ENCODE measurements at places on chromosomes 1 and 21. TPM values are rescaled to one million over a fixed set of nuclear protein-coding genes. Genes with fewer than 3 reads are reported as not detected.
A peak's percentile ranks its signal among the peaks of the same experiment; 100 is the strongest.

- DNase-seq = no peak
- H3K36me3 ChIP-seq = no peaks in the 10 kb centered on the region
- peaks cover 27% of the 10 kb centered on the region for H3K4me1 ChIP-seq
- no peaks in the 10 kb centered on the region for H3K27me3 ChIP-seq
Measured at GRCh38 chr1:31926252-31926651, 11.9 kb downstream of the PTP4A2 start.

DNA sequence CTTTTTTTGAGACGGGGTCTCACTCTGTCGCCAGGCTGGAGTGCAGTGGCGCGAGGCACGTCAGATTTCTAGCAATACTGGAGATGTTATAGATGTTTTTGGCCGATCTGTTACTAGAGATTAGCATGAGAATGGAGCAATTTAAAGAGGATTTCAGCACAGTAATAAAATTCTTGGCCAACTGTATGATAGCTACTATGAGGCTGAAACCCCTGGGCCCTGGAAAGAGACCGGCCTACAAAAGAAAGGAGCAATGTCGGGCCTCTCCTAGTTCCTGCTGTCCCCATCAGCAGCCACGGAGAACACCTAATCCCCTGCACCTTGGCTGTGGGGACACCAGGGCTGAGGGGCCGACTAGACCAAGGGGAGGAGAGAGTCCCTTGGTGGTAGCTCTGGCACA, 9.5 kb upstream of the GNPAT start:
- no peak overlapping the region for H3K4me3 ChIP-seq
- H3K36me3 ChIP-seq = no peaks in the 10 kb centered on the region
- no peak for DNase-seq
- no peaks in the 10 kb centered on the region for H3K27me3 ChIP-seq
- H3K27ac ChIP-seq = no peak overlapping the region
- H3K4me1 ChIP-seq = no peaks in the 10 kb centered on the region

DNA sequence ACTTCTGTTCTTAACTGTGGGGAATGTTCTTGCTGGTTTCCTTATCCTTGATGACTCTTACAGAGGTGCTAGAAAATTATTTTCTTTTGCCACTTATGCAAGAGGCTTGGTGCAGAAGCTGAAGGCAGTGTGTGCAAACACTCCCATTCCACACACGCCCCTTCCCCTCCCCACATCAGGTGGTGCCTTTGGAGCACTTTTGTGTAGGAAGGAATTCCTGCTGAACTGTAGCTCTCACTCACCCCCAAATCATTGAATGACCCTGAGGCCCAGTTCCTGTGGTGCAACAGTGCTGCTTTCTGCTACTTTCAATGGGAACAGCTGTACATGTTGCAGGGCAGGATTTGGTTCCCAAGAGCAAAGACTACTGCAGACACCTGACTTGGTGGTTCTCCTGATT, 101.8 kb downstream of the CD247 start:
- DNase-seq = no peak
- H3K4me1 ChIP-seq = peaks cover 4% of the 10 kb centered on the region
- H3K36me3 ChIP-seq = peaks cover 22% of the 10 kb centered on the region
- H3K27ac ChIP-seq = peak overlapping the region; percentile 23
- no peaks in the 10 kb centered on the region for H3K27me3 ChIP-seq
- no peak overlapping the region for H3K4me3 ChIP-seq

- H3K27ac ChIP-seq = no peak overlapping the region
- H3K36me3 ChIP-seq = peaks cover 6% of the 10 kb centered on the region
- no peak overlapping the region for H3K4me3 ChIP-seq
Measured at GRCh38 chr21:46543306-46543705, 61.6 kb downstream of the S100B start.

- H3K4me1 ChIP-seq = no peaks in the 10 kb centered on the region
- H3K27me3 ChIP-seq = no peaks in the 10 kb centered on the region
- no peak overlapping the region for H3K4me3 ChIP-seq
- no peak for DNase-seq
- no peaks in the 10 kb centered on the region for H3K36me3 ChIP-seq
- no peak overlapping the region for H3K27ac ChIP-seq
Measured at GRCh38 chr21:36184545-36184944, 27.9 kb downstream of the DOP1B start.

DNA sequence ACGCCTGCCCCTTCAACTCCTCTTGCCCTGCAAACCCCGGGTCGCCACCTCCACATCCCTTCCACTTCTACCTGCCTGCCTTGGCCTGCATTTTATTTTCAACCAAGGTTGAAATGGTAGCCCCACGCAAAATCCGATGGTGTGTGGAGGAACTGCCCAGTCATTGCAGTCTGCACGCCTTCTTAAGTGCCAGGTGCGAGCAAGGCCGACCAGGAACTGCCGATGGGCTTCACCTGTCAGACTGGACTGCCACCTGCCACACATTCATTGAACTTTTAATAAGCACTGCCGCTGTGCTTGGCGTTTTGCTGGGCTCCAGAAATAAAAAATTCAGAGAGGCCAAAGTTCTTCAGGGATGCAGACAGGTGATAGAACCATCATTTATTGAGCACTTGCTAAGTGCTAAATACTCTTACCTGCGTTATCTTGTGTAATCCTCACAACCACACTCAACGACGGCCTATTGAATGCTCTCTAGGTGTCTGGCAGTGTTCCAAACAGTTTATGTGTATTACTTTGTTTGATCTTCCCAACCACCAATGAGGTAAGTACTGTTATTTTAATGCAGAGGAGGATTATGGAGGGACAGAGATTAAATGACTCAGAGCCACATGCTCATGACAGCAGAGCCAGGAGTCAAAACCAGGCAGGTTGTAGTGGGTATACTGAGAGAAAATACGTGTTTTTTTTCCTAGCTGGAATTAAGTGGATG, 36.2 kb downstream of the CACHD1 start:
- H3K36me3 ChIP-seq = no peaks in the 10 kb centered on the region
- H3K4me3 ChIP-seq = peak overlapping the region; percentile 56
- DNase-seq = no peak
- peaks cover 41% of the 10 kb centered on the region for H3K27me3 ChIP-seq

GRCh38 chr1:112061901-112062320, 72.4 kb upstream of the KCND3 start:
- no peak overlapping the region for H3K27ac ChIP-seq
- H3K4me3 ChIP-seq = no peak overlapping the region
- no peaks in the 10 kb centered on the region for H3K36me3 ChIP-seq
- H3K4me1 ChIP-seq = no peaks in the 10 kb centered on the region

GRCh38 chr1:55839221-55839620, 624.1 kb upstream of the USP24 start:
- H3K4me3 ChIP-seq = no peak overlapping the region
- DNase-seq = no peak
- no peaks in the 10 kb centered on the region for H3K27me3 ChIP-seq
- no peak overlapping the region for H3K27ac ChIP-seq

DNA sequence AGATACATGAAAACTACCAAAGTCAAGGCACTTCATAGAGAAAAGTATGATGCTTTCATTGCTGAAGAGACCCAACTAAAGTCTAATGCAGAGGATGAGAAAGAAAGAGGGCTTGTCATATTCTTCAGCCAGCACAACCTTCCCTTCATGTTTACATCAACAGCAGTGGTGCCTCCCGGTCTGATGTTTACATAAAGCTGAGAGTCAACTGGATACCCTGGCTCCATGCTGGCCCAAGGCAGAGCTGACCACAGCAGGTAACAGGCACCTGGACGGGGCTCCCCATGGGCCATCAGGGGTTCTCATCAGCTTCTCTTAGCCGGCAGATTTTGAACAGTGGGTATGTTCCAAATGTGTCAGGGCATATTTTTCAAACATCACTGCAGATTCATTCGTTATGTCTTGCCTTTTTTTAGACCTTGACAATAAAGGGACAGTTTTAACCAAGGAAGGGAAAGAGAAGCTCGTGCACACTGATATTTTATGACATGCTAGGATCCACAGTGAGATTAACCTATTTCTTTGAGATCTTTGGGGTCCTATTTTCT, 117.1 kb downstream of the NRIP1 start:
- H3K27ac ChIP-seq = no peak overlapping the region
- DNase-seq = no peak

DNA sequence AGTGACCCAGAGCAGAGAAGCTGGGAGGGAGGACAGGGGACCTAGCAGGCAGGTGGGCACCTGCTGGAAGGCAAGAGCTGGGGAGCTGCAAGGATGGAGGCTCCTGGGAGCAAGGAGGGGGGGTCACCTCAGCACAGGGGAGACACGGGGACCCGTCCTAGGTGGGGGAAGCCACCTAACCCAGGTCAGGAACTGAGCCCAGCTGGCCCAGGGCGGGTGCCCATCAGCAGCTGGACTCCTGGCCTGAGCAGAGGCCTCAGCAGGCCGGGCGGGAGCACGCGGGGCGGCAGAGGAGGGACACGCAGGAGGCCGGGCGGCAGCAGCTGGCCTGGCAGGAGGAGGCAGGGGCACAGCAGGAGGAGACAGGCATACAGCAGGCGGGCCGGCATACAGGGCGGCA, 949 bp downstream of the KRTAP10-1 start:
- no peaks in the 10 kb centered on the region for H3K4me1 ChIP-seq
- no peak overlapping the region for H3K4me3 ChIP-seq
- DNase-seq = no peak
- no peaks in the 10 kb centered on the region for H3K27me3 ChIP-seq
- no peak overlapping the region for H3K27ac ChIP-seq

DNA sequence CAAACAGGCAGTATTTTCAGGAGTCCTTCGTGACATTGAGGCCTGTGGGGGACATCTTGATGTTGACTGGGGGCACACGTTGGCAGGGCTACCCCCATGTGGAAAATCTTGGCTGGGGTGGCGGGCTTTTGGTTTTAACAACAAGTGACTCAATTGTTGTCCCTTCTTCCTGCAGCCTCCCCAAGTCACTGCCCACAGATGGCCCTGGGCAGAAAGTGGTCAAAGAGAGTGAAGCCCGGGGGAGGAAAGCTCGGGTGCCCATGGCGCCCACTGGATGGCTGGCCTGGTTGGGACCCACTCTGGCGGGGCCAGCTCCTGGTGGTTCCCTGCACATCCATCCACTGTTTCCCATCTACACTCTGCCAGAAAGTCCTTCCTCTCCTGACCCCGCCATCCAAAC, 24.6 kb upstream of the ZNF648 start:
- H3K36me3 ChIP-seq = no peaks in the 10 kb centered on the region
- peaks cover 7% of the 10 kb centered on the region for H3K4me1 ChIP-seq
- no peak overlapping the region for H3K4me3 ChIP-seq

GRCh38 chr1:45516036-45516435, 5.6 kb downstream of the PRDX1 start:
- H3K4me1 ChIP-seq = peaks cover 9% of the 10 kb centered on the region
- H3K4me3 ChIP-seq = no peak overlapping the region
- peaks cover 81% of the 10 kb centered on the region for H3K36me3 ChIP-seq
- H3K27ac ChIP-seq = peak overlapping the region; percentile 42
- DNase-seq = no peak

DNA sequence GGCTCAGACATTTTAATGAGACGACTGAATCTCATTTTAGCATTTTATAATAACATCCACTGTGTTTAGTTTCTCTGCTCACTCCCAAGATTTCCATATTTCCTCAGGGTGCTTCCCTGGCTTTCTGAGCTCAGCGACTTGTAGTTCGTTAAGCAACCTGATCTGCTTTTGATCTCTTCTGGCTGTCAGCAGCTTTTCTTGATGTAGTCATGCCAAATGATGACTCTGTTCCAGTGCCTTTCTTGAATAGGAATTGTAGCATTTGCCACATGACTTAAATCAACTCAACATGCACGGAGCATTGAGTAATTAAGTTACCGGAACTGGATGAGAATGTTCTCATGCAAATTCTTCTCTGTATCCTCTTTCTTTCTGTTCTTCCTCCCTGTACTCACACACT, 246.1 kb downstream of the FMN2 start:
- no peaks in the 10 kb centered on the region for H3K36me3 ChIP-seq
- no peaks in the 10 kb centered on the region for H3K27me3 ChIP-seq
- no peak overlapping the region for H3K27ac ChIP-seq
- no peak for DNase-seq
- H3K4me1 ChIP-seq = no peaks in the 10 kb centered on the region

GRCh38 chr1:27864264-27864895, 8.0 kb upstream of the THEMIS2 start:
- no peak overlapping the region for H3K4me3 ChIP-seq
- no peak overlapping the region for H3K27ac ChIP-seq
- no peaks in the 10 kb centered on the region for H3K4me1 ChIP-seq
- no peaks in the 10 kb centered on the region for H3K36me3 ChIP-seq
- no peak for DNase-seq

DNA sequence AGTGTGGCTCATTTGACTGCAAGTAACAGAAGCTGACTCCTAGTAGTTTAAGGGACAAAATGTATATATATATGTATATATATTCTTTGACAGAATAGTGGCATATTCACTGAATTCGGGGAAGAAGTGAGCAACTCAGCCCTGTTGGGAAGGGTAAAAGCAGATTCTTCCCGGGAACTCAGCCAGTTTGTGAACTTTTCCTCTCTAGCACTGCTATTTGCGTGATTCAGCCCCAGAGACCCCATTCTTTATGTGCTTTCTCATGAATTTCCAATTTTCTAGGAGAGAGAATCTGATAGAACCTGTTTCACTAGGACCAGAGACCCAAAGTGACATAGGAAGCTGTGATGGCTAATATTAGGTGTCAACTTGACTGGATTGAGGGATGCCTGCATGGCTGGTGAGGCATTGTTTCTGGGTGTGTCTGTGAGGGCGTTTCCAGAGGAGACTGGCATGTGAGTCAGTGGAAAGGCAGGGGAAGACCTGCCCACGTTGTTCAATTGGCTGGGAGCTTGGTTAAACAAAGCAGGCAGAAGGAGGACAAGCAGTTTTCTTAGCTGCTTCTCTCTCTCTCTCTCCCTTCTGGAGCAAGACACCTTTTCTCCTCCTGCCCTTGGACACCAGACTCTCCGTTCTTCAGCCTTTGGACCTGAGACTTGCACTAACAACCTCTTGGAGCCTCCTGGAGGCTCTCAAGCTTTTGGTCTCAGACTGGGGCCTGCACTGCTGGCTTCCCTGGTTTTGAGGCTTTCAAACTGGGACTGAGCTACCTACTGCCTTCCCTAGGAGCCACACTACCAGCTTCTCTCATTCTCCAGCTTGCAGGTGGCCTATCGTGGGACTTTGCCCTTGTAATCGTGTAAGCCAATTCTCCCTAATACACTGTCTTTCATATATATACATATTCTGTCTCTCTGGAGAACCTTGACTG, 93.4 kb upstream of the KCNK1 start:
- peaks cover 7% of the 10 kb centered on the region for H3K4me1 ChIP-seq
- no peak overlapping the region for H3K4me3 ChIP-seq
- DNase-seq = no peak
- H3K27me3 ChIP-seq = no peaks in the 10 kb centered on the region
- H3K36me3 ChIP-seq = no peaks in the 10 kb centered on the region

GRCh38 chr21:29231756-29232529, 66.8 kb upstream of the BACH1 start:
- H3K36me3 ChIP-seq = no peaks in the 10 kb centered on the region
- no peaks in the 10 kb centered on the region for H3K4me1 ChIP-seq
- no peak overlapping the region for H3K4me3 ChIP-seq
- H3K27me3 ChIP-seq = no peaks in the 10 kb centered on the region

GRCh38 chr1:113946678-113947387, 17.7 kb downstream of the HIPK1 start:
- H3K36me3 ChIP-seq = no peaks in the 10 kb centered on the region
- no peak overlapping the region for H3K4me3 ChIP-seq
- no peak for DNase-seq

GRCh38 chr1:236952246-236953003, 51.8 kb downstream of the MT1HL1 start:
- no peaks in the 10 kb centered on the region for H3K36me3 ChIP-seq
- H3K4me3 ChIP-seq = no peak overlapping the region
- DNase-seq = peak; percentile 45
- H3K4me1 ChIP-seq = peaks cover 20% of the 10 kb centered on the region
- no peaks in the 10 kb centered on the region for H3K27me3 ChIP-seq

The SCNM1 gene
- 26.3 TPM for total RNA-seq

The DMAP1 gene
- 40.0 TPM for total RNA-seq

The ACKR1 gene
- total RNA-seq = not detected

The DPH2 gene
- 90.3 TPM for total RNA-seq

The KDF1 gene
- total RNA-seq = 18.0 TPM

The S100A7 gene
- not detected for total RNA-seq

The ENTREP3 gene
- total RNA-seq = 46.3 TPM

The CLIC6 gene
- 1.5 TPM for total RNA-seq

The MYOG gene
- not detected for total RNA-seq

The LCE1A gene
- not detected for total RNA-seq

All from GM23338 (cell line).